Left renal cortex interstitium (tissue), 4 donors: ENCODE measurements at places on chromosomes 2 and 18.

DNA sequence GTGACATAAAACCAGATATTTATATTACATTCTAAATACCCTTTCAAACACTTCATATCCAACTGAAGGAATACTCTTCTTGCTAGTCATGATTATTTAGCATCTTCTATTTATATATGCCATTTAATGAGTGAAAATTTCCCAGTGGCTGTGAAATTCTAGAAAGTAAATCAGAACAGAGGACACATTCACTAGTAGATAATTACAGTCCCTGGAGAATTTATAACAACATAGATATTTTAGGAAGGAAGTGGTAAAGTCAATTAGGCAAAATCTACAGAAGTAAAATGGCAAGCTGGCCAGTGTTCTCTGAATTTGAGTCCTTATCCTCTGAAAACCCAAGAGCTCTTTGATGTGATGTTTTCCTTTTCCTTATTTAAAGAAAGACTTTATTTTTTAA lies 121.8 kb downstream of the PMAIP1 start:
- no peak for DNase-seq

- DNase-seq = no peak
Observed at GRCh38 chr18:77102259-77103040, 30.1 kb downstream of the MBP start.

GRCh38 chr2:62099523-62100175 lies 96.3 kb upstream of the B3GNT2 start:
- no peak for DNase-seq

- no peak for DNase-seq
Observed at GRCh38 chr18:45282101-45282812, 333.0 kb upstream of the SLC14A2 start.

DNA sequence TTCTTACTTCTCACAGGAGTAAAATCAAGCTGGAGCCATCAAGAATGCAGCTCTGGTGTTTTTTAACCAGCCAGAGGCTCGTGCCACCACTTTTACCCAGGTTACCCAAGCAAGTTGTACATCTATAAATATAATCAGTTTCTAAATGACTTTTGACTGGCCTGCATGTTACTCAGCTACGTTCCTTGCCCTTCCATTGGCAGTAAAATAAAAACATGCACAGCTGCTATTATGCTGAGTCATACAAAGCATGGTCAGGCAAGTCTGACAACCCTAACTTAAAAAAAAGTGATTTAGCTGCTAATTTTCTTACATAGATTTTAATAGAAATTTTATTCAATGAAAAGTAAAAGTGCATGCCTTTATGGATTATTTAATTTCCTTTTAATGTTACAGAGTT lies 111.7 kb upstream of the CSRNP3 start:
- DNase-seq = no peak

- DNase-seq = no peak
Observed at GRCh38 chr18:57125627-57126026, 21.3 kb upstream of the BOD1L2 start.

GRCh38 chr2:31475692-31476091 lies 61.1 kb upstream of the XDH start:
- DNase-seq = no peak

GRCh38 chr2:6139142-6139541 lies 447.0 kb downstream of the SOX11 start:
- no peak for DNase-seq

- no peak for DNase-seq
Observed at GRCh38 chr2:96249654-96250053, 16.1 kb downstream of the TMEM127 start.

DNA sequence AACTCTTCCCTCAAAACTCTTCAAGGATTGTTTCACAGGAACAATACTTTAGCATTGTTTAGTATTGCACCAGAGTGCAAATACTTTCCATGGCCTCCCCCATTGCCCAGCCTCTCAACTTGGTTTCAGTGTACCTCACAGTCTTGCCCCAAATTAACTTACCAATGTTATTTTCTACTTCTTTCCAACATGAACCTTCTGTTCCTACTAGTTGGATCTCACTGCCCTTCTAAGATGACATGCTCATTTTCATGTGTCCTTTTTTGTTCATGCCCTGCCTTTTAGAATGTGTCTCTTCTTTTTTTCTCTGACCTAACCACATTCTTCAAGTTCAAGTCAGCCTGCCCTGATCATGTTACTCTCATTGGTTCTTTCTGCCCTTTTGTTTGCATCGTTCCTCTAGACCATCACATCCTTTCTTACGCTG lies 4.1 kb downstream of the SPATS2L start:
- DNase-seq = no peak

DNA sequence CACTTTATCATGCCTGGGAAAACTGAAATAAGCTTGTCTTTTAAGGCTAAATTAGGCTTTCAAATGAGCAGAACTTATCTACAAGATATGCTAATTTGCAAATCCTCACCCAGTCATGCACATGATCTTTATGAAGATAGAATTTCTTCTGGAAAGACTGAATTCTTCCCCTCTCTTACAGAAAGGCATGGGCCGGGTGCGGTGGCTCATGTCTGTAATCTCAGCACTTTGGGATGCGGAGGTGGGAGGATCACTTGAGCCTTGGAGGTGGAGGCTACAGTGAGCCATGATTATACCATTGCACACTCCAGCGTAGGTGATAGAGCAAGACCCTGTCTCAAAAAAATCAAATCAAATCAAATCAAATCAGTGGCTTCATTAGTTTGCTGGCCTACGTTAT lies 11.7 kb upstream of the FOXI3 start:
- no peak for DNase-seq

DNA sequence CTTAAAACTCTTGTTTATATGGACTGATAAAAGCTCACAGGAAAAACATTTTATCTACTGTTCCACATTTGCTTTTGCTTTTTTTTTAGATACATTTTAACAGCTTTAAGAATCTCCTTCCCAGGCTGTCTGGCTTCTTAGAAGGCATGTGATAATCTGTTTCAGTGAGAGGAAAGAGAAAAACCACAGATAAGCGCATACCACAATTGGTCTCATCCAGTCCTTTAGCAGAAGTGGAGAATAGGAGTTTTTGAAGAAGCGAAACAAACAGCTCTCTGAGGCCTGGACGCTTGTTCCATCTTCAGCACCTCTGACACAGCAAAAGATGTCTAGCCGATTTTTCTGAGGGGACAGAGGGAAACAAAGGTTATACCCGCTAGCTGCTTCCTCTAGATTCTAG lies 37.6 kb downstream of the RMC1 start:
- no peak for DNase-seq

DNA sequence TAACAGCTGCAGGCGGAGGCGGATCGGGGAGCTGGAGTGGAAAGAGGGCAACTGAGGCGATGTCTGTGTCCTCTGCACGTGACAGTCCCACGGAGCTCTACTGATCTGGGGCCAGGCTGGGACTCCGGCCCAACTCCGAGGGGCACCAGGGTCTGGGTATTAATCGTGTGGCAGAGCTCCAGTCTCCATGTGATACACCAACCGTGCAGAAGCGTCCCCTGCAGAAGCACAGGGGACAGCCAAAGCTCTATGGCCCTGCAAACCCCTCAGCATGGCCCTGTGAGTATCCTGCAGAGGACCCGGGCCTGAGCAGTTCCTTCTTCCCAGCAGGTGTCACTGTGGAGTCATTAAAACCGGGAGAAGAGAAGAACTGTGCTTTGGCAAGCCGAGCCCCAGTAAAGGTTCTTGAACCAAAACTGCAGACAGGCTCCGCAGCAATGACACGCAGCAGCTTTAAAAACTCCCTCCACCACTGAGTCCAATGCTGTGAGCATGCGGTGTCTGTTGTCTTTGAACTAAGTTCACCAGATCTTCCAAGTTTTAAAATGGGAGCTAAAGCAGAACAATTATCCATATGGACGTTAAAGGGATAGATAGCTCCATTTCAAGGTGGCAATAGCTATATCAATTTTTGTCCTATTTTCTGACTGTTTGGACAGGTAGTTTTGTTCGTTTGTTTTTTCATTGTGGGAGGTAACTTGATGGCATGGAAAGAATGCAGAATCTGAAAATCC lies 79.4 kb downstream of the TMEM182 start:
- no peak for DNase-seq

DNA sequence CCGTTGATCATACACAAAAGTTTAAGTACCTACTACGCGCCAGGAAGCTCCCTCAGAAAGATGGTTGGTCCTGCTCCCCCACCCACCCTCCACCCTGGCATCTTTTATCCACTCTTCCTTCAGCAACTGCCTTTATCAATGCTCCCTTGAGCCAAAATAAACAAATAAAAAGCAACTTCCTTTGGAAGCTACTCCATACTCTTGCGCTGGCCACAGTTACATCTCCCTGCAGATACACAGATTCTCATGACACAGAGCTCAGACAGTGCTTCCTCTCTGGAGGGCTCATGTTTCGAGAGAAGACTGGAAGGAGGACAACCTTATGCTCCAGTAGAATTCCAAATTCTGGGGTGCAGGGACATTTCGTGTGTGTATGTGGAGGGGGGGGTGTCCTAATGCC lies 3.8 kb upstream of the STEAP3 start:
- no peak for DNase-seq

GRCh38 chr18:63823516-63824219 lies 48.5 kb downstream of the SERPINB7 start:
- no peak for DNase-seq

DNA sequence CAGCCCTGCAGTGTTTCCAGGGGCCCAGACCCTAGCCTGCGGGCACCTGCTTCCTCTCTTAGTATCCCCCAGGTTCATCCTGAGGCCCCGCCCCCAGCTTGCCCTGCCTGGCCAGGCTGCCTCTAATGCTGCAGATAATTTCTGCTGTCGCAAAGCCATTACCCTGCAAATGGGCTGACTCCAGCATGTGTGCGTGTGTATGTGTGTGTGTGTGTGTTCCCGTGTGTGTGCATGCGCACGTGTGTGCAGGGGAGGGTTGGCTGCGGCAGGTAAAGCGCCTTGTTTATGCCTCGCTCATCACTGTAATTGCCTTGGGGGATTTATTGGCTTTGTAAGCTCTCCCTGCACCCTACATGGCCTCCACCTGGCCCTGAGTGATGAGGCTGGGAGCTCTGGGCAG lies 7.6 kb upstream of the PRSS56 start:
- DNase-seq = no peak

- DNase-seq = no peak
Observed at GRCh38 chr2:11121099-11121822, 34.0 kb upstream of the SLC66A3 start.

DNA sequence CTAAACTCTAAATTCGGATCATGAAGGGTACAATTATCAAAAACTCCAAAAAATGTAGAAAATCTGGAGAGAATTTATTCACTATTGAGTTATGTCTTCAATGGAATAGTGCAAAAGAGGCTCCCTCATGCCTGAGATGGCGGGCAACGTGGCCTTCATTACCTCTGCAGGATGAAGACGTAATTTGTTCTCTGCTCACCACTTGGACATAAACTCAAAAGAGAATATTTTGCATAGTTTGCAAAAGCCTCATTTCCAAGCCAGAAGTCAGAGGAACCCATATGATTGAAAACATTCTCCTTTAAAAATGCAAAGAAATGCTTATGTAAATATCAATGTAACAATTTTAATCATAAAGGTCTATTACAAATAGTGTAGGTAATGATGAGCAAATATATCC lies 58.7 kb downstream of the SLC25A12 start:
- DNase-seq = no peak

GRCh38 chr2:98634406-98635092 lies 26.2 kb downstream of the UNC50 start:
- no peak for DNase-seq

GRCh38 chr2:8572712-8573233 lies 109.1 kb upstream of the ID2 start:
- DNase-seq = no peak

- DNase-seq = no peak
Observed at GRCh38 chr2:237867465-237867864, 8.0 kb downstream of the RAMP1 start.

- no peak for DNase-seq
Observed at GRCh38 chr2:44943693-44944101, 2.2 kb downstream of the SIX3 start.

DNA sequence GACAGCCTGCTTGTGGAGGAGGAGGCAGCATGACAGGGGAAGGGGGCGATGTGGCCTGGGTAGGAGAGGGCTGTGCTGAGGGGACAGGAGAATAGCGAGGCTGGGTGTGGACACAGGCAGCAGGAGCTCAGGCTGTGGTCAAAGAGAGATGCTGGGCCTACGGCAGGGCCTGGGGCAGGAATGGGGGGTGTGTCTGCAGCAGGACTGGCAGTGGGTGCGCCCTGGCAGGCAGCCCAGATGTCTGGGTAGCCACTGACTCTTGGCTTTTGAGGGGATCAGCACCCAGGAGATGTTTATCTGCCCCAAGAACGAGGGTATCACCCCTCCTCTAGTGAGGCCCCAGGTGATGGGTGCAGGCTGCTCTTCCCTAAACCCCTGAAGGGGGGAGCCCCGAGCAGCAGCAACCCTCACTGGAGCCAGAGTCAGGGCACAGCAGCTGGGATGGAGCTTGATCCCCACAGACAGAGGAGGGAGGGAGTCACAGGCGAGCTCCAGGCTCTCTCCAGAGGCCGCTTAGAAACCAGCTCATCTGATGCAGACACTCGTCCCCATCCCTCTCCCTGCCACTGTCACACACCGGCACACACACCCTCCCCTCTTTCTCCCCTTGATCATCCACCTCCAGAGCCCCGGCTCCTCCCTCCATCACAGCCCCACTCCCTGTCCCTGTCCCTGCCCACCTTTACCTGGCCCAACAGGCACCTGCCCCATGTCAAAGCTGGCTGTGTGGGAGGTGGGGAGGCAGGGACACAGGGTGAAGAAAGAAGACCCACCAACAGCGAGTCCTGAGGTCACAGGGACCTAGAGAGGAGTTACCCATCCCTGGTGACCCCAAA lies 29.8 kb upstream of the TNS1 start:
- DNase-seq = no peak

- DNase-seq = no peak
Observed at GRCh38 chr2:219562049-219563020, 9.0 kb downstream of the OBSL1 start.
